ENCODE measurements at places on chromosomes 3 and 15. TPM values are rescaled to one million over a fixed set of nuclear protein-coding genes. Genes with fewer than 3 reads are reported as not detected.

The NR2E3 gene
- total RNA-seq = 0.77 TPM

The RASGRF1 gene
- total RNA-seq = not detected

The GOLGA8J gene
- not detected for total RNA-seq

The BLM gene
- 1.5 TPM for total RNA-seq

The CLSTN2 gene
- total RNA-seq = under 0.01 TPM

The COL6A6 gene
- 0.83 TPM for total RNA-seq

The KCNH8 gene
- total RNA-seq = under 0.01 TPM

The CLDN18 gene
- total RNA-seq = not detected

The P2RY13 gene
- total RNA-seq = under 0.01 TPM

The EXD1 gene
- total RNA-seq = 0.17 TPM

The FBLN2 gene
- 138 TPM for total RNA-seq

The MFSD1 gene
- 117 TPM for total RNA-seq

The GTF2E1 gene
- total RNA-seq = 16.2 TPM

The CAPN3 gene
- 1.8 TPM for total RNA-seq

The ZMAT3 gene
- total RNA-seq = 37.8 TPM

The RLBP1 gene
- total RNA-seq = not detected

The CCDC14 gene
- 54.7 TPM for total RNA-seq

The TMEM158 gene
- 79.4 TPM for total RNA-seq

The WDR93 gene
- total RNA-seq = 0.17 TPM

The HIGD2B gene
- total RNA-seq = 0.26 TPM

The SLC51A gene
- total RNA-seq = not detected

The GOLGA6D gene
- not detected for total RNA-seq

The DCLK3 gene
- total RNA-seq = under 0.01 TPM

The THSD4 gene
- total RNA-seq = 58.0 TPM

The FAM81A gene
- total RNA-seq = 0.33 TPM

The KCTD6 gene
- 10.2 TPM for total RNA-seq

The RTP4 gene
- total RNA-seq = 2.1 TPM

The FAM3D gene
- total RNA-seq = not detected

The EOMES gene
- total RNA-seq = under 0.01 TPM

The SYNPR gene
- not detected for total RNA-seq

The TUSC7 gene
- total RNA-seq = not detected

The EFCAB12 gene
- total RNA-seq = under 0.01 TPM

The CIP2A gene
- total RNA-seq = 10.1 TPM

The CTXN2 gene
- not detected for total RNA-seq

The SLC25A20 gene
- total RNA-seq = 13.1 TPM

The SPATA12 gene
- not detected for total RNA-seq

The EIF5A2 gene
- 14.7 TPM for total RNA-seq

The DPPA2 gene
- total RNA-seq = not detected

The BCL2A1 gene
- total RNA-seq = 5.9 TPM

The C3orf85 gene
- not detected for total RNA-seq

The CPLX3 gene
- total RNA-seq = not detected

The PPP1R14D gene
- total RNA-seq = not detected

The MESP2 gene
- total RNA-seq = 0.99 TPM

All from fibroblast of lung (primary cell).